Hair follicular keratinocyte (primary cell): ENCODE measurements at places on chromosomes 1 and 21. TPM values are rescaled to one million over a fixed set of nuclear protein-coding genes. Genes with fewer than 3 reads are reported as not detected.

Gene SYTL1
- 28.9 and 71.5 TPM in 2 replicates for total RNA-seq

Gene KRTAP27-1
- not detected in 2 replicates for total RNA-seq

Gene SYT2
- total RNA-seq, result under 0.01 TPM in 1 of 2 replicates, not detected in the other

Gene PRKAA2
- total RNA-seq, result 0.53 and 1.6 TPM in 2 replicates

Gene FCAMR
- not detected in 2 replicates for total RNA-seq

Gene PLEKHG5
- total RNA-seq, result 28.8 and 57.3 TPM in 2 replicates

Gene SPATA6
- total RNA-seq, result 0.34 and 1.2 TPM in 2 replicates

Gene TRAF5
- 2.2 and 2.6 TPM in 2 replicates for total RNA-seq
